ENCODE measurements at places on chromosomes 13 and 19. TPM values are rescaled to one million over a fixed set of nuclear protein-coding genes. Genes with fewer than 3 reads are reported as not detected.

Gene UBL5
- 395 TPM for total RNA-seq

Gene ZNF723
- not detected for total RNA-seq

Gene C1QTNF9B
- not detected for total RNA-seq

Gene SLC25A42
- total RNA-seq, result 18.5 TPM

Gene GJB2
- 42.5 TPM for total RNA-seq

Measured in activated T-helper 17 cell treated with anti-CD3 and anti-CD28 coated beads, Interleukin-2, amount 50 U/mL, for 72 hours (primary cell).